Activated T-helper 1 cell treated with Interleukin-2 at 50 U/mL for 16 hours (primary cell): ENCODE measurements at places on chromosomes 1 and 21.

DNA sequence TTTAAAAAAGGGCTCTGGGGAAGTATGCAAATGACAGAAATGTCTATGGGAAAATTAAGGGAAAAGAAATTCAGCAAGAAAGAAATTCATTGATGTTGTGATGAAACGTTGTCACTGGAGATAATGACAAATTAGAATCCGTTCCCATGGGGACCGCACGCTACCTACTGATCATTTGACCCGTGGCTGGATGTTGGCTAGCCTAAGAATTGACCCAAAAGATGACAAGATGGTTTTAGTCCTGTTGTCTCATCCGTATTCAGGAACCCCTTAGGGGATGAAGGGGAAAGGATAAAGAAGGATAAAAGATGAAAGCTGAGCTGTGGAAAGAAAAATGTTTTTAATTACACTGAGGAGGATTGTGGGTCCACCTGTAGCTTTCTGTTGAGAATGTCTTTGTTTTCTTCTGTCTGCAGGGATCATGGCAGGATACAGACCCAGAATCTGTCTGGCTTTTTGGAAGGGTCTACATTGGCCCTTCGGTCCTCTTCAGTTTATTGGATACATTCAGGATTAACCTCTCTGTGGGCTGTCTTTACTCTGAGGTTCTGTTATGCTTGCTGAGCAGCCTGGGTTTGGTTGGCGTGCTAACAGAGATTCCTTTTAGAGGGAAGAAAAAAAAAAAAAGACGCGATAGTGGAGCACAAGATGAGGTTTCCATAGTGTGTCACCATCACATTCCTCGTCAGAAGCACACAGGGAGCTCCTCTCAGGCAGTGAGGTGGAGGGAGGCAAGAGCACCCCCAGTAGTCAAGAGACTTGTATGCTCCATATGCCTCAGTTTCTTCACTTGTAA, 106.2 kb downstream of the CACHD1 start:
- DNase-seq = no peak

- no peak for DNase-seq
Measured at GRCh38 chr21:37532868-37533780, 166.6 kb downstream of the DYRK1A start.

- DNase-seq = no peak
Measured at GRCh38 chr1:24149866-24150233, 6.9 kb upstream of the IL22RA1 start.

DNA sequence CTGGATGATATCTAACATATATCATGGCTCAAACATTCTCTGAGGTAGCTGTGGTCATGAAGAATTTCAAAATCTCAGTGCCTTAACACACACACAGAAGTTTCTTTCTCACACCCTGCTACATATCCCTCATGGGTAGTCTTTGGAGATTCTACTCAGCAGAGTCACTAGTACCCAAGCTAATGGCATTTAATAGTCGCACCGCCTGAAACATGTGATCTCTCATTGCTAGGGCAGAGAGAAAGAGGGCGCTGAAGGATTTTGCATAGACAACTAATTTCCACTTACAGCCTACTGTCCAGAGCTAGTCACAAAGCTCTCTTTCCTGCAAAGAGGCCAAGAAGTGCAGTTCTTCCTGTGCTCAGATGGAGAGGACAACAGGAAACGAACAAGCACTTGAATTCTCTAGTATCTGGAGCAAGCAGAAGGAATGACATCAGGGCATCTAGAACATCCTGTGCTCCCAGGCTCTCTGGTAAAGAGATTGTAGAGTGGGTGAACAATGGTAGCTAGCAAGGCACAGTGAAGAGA, 183.4 kb upstream of the PTBP2 start:
- DNase-seq = no peak

- DNase-seq = no peak
Measured at GRCh38 chr1:175434283-175434860, 241.8 kb upstream of the KIAA0040 start.

GRCh38 chr1:178684542-178685000, 40.5 kb upstream of the RALGPS2 start:
- DNase-seq = no peak

DNA sequence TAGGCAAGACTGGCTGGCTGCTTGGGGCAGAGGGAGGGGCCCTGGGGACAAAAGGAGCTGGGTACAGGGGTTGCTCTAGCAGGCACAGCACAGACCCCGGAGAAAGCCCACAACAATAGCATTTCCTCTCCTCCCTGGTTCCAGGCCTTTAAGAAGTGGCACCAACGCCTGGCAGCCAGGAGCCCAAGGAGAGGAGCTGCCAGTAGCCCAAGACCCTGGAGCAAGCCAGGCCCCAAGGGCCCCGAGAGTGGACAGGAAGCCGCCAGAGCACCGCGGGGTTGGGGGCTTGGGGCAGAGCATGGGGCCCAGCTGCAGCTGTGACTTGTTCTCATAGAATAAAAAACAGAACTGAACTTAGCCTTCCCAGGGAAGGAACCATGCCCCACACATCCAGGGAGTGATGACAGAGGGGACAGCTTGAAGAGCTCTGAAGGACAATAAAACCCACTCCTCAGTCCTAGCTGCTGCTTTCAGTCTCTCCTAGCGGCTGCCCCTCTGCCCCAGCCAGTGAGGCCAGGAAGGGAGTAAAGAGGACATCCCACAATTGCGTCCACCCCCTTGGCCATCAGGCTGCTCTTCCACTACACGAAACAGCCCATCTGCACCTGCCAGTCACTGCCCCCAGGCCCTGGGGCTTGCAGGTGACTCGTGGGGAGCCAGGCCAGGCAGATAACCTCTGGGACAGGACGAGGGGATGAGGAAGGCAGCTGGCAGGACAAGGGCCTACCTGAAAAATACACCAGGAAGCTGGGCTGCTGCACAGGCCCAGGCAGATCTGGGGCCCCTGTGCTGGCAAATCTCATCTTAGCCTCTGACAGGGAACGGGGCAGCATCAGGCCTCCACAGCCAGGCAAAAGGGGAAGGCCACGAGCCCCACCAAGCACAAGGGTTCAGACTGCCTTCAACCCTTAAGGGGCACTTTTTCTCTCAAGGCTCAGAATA, 16.4 kb downstream of the MTHFR start:
- no peak for DNase-seq

DNA sequence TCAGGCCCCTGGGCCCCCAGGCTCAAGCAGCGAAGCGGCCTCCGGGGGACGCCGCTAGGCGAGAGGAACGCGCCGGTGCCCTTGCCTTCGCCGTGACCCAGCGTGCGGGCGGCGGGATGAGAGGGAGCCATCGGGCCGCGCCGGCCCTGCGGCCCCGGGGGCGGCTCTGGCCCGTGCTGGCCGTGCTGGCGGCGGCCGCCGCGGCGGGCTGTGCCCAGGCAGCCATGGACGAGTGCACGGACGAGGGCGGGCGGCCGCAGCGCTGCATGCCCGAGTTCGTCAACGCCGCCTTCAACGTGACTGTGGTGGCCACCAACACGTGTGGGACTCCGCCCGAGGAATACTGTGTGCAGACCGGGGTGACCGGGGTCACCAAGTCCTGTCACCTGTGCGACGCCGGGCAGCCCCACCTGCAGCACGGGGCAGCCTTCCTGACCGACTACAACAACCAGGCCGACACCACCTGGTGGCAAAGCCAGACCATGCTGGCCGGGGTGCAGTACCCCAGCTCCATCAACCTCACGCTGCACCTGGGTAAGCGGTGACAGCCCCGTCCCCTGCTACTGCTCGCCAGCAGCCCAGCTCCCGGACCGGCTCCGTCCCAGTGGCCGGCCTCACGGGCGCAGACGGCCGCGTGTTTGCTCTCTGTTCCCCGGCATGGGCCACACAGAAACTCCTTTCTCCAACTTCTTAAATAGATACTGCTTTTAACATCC, 539 bp downstream of the LAMC1 start:
- no peak for DNase-seq

DNA sequence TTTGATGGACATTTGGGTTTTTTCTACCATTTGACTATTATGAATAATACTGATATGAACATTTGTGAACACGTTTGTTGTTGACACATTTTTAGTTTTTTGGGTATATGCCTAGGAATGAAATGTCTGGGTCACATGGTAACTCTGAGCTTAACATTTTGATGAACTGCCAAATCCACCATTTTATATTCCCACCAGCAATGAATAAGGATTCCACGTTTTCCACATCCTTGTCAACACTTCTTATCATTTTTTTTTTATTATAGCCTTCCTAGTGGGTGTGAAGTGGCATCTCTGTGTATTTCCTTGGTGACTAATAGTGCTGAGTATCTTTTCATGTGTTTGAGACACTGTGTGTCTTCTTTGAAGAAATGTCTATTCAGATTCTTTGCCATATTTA, 67.6 kb downstream of the RASAL2 start:
- DNase-seq = no peak

- DNase-seq = no peak
Measured at GRCh38 chr1:246794048-246794827, 70.0 kb downstream of the SCCPDH start.

DNA sequence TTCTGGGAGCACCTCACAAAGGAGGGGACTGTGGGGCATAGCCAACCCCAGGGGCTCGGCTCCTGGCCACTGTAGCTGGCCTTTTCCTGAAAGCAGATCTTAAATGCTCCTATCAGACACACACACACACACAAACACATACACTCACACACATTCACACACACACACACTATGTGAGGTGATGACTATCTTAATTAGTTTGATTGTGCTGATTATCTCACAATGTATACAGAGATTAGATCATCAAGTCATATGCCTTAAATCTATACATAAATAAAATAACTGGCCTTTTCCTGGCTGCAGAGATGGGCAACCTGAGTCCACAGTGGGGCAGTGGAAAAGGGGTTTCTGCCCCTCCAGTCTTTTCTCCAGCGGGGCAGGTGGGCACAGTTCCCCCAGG, 27.1 kb downstream of the LGR6 start:
- DNase-seq = no peak

- no peak for DNase-seq
Measured at GRCh38 chr1:184832517-184832916, 77.9 kb upstream of the EDEM3 start.

GRCh38 chr1:156727926-156728598, at the start of gene METTL25B:
Gene METTL25B (plus strand): TSS chr1:156728469. CDS start chr1:156729105, 636 bp downstream.
- DNase-seq = peak; percentile 61

DNA sequence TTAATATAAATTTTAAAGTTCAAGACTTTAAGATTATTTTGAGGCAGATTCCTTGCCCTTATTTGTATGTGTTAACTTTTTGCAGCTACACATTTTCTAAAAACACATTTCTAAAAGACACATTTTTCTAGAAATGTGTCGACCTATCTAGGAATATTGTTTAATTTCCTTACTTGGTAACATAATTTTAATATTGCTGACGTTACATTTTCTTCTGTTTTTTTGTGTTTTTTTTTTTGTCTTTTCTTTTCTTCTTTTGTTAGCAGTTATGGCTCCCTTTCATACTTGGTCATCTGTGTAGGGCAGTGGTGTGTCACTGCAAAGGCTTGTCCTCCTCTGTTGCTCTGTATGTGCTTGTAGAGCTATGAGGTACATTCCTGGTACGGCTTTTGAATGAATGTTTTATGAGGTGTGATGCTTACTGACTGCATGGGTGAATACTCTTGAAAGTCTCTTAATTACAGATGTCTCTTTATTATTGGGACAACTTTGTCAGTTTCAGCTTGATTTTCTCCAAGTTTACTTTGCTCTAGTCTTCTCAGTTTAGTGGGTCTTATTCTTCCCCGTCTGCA, 30.1 kb downstream of the LRRC8D start:
- DNase-seq = no peak

- no peak for DNase-seq
Measured at GRCh38 chr1:172674831-172675613, 16.1 kb downstream of the FASLG start.

DNA sequence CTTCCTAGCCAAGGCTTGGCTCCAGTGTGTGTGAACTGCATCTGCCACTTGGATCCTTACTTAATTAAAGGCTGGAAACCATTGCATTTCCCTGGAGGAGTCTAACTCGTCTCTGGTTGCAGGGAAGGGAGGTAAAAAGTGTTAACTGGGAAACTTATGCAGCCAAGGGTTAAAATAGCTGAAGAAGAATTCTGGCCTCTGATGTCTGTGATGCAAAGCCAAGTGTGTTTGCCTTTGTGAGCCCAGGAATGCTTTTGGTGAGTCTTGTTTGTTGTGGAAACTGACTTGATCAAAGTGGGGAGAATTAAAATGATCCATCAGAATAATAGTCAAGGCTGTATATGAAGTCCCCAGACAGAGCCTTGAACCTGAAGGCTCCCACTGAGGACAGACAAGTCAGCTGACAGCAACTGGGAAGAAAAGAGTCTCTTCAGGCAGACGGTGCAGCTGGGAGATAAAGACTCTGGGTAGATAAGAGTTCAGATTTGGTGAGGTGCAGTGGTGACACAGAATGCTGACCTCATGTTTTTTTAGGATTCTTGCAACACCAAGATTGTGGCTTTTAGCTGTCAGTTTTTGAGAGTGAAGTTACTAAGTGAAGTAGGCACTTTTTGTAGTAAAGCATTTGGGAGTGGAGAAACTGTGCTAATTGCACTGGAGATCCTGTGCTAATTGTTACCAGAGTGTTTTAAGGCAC, 59.5 kb upstream of the WLS start:
- no peak for DNase-seq

- no peak for DNase-seq
Measured at GRCh38 chr1:71956613-71957285, 325.6 kb downstream of the NEGR1 start.

DNA sequence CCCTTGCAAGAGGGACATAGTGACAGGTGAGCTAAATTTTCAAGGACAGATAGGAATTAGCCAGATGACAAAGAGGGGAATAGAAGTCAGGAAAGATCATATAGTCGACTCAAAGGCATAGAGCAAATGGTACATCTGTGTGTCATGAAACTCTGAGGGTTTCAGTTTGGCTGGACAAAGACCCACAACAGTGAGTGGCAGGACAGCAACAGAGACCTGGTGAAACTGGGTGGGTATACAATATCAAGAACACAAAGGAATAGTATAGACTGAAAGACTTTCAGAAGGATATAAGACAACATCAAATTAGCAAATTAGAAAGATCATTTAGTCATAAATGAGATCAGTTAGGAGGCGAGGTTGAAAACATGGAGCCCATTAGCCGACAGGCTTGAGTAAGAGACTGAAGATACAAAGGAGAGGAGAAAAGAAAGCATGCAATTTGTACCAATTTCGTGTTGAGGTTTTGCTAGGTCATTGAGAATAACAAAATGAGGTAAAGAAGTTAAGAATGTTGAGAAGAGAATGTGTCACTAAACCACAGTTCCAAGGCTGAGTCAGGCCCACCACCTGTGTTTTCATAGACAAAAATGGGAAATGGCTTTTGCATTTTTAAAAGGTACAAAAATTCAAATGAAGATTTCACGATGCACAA, 213.8 kb downstream of the HHIPL2 start:
- no peak for DNase-seq

GRCh38 chr21:29540289-29540688, 241.6 kb downstream of the BACH1 start:
- DNase-seq = no peak

- no peak for DNase-seq
Measured at GRCh38 chr1:107171333-107171732, 30.5 kb downstream of the NTNG1 start.
